ENCODE measurements at places on chromosomes 7 and 10.

- DNase-seq: no peak
Observed at GRCh38 chr7:17369691-17370426, 71.4 kb downstream of the AHR start.

DNA sequence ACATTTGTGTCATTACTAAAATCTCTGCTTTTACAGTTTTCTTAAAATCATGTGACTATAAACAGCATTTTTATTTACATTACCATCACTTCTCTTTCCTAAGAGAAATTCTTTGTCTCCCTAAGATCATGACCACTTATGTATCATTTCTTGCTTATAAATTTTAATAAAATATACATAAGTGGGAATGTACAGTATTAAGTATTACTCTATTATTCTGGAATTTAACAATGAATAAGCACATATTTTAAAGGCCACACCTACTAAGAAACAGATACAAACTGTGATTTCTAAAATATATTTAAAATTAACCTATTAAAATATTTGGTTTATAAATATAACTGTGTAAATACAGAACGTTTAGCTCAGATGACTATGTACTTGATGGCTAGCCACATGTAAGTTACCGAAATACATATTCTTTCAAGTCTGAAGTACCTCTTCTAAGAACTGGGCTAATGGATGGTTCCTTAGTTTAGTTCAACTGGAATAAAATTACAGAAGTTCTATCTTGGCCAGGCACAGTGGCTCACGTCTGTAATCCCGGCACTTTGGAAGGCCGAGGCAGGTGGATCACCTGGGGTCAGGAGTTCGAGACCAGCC is 33.3 kb upstream of the PTPRN2 start:
- no peak for DNase-seq

DNA sequence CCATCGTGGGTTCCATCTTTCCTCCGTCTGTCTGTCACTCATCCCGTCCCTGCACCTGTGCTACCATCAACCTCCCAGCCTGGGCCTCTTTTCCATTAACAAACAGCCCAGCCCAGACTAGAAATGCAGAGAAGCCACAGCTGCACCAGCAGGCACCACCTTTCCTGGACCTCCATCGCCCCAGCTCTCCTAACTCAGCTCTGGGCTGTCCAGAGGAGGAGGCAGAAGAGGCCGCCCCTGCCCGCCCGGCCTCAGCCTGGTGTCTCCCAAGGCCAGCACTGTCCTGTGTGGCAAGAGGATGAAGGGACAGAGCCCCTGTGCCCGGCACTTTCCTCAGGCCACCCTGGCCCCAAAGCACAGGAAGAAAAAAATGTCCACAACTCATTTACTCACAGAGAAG is 225.6 kb downstream of the PTPRN2 start:
- no peak for DNase-seq

- DNase-seq: no peak
Observed at GRCh38 chr10:25639646-25640045, 294.4 kb upstream of the MYO3A start.

DNA sequence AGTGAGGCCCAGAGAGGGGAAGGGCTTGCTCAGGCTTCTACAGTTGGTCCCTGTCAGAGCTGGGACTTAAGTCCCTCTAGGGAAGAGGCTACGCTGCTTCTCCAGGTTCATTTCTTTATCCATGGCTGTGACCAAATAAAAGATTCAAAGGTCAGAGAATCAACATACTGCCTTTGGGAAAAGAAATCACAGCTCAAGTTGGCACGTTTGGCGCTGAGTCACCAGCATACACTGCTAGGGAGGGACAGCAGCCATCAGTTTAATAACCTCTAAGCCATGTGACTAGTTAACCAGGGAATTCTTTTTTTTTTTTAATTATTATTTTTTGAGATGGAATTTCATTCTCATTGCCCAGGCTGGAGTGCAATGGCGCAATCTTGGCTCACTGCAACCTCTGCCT is 28.4 kb upstream of the CRHR2 start:
- DNase-seq: no peak

DNA sequence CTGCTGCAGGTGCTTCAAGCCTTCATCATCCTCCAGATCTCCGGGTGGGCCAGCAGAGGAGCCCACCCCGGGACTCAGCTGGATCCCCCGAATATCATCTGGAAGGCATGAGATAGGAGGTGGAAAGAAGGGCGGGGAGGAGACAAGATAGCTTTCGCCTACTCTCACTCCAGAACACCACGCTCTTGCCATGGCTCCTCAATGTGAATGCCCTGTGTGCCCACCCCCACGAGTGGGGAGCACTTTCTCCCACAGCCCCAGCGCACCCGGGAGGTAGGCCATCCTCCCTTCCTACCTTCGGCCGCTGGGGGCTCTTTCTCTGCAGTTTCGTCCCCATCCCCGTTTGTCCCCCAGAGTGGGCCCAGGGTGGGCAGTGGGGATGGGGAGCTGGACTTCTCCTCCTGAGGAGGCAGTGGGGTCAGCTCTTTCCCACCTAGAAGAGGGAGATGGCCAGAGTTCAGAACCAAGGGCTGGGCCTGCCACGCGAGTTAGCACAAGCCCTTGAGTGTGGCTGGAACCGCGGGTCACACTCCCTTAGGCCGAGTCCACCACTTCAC is 8.9 kb downstream of the GIGYF1 start:
- no peak for DNase-seq

- no peak for DNase-seq
Observed at GRCh38 chr10:43971981-43972380, 323.3 kb upstream of the ZNF32 start.

GRCh38 chr10:87739703-87740102 is 78.3 kb downstream of the ATAD1 start:
- DNase-seq: no peak

DNA sequence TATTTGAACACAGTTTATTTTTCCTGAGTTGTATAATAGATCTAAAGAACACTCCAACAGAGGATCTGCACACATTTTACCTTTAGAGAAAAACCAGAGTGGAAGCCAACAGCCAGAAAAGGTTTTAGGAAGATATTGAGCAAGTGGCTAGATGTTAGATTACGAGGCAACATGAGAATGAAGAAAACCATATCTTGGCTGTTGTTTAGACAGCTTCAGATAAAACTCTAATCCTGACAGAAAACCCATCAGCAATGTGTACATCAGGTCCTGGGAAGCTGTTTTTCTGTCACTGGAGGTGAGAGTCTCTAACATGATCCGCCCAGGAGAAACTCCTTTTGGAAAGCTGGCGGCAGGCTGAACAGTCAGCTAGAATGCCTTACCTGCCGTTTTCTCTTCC is 159.5 kb downstream of the SPAG6 start:
- DNase-seq: no peak

- DNase-seq: no peak
Observed at GRCh38 chr10:2334575-2334974, 597.2 kb upstream of the ADARB2 start.

DNA sequence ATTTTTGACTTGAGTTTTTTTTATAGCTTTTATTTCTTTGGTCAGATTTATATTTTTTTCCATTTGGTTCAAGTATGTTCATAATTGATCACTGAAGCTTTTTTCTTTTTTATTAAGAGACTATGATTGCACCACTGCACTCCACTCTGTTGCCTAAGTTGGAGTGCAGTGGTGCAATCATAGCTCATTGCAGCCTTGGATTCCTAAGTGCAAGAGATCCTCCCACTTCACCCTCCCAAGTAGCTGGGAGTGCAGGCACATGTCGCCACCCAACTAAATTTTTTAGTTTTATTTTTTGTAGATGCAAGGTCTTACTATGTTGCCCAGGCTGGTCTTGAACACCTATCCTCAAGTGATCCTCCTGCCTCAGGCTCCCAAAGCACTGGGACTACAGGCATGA is 97.7 kb upstream of the KIF5B start:
- DNase-seq: no peak

- DNase-seq: no peak
Observed at GRCh38 chr7:106344211-106344610, 59.4 kb upstream of the NAMPT start.

DNA sequence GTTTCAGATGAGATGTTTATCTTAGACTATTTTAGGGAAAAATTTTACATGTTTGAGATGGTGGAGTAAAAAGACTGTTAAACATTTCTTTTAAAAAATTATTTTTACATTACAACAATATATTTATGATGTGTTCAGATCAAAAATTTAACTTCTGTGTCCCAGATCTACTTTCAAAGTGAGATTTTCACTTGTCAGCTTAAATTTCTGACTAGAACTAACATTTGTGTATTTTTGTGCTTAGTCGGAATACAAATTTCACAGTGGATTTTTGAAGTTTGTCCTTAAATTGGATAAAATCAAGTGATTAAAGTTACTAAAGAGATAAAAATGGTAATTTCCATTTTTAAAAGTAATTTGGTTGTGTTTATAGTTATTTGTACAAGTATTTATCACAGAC is 24.9 kb downstream of the TMEM106B start:
- no peak for DNase-seq

- DNase-seq: no peak
Observed at GRCh38 chr7:131164025-131164925, 163.4 kb upstream of the MKLN1 start.

- no peak for DNase-seq
Observed at GRCh38 chr7:14767716-14768425, 134.7 kb downstream of the DGKB start.

- DNase-seq: no peak
Observed at GRCh38 chr10:14385596-14386593, 55.2 kb upstream of the FRMD4A start.

DNA sequence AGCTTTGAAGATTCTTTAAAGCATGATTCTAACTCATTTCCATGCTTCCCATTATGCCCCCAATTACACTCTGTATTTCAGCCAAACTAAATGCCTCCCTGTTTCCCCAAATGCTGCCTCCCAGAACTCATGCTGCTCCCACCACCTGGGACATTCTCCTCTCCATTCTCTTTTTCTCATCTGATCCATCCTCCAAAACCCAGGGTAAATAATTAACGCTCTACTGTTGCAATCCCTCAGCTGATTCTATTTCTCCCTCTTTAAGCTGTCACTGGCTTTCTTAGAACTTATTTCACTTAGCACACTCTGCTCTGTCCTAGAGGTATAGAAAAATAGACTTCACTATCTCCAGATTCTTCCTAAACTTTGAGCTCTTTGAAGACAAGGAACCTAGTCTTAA is 104.7 kb downstream of the ICA1 start:
- no peak for DNase-seq

- no peak for DNase-seq
Observed at GRCh38 chr7:108101759-108102158, 28.4 kb downstream of the LAMB4 start.

GRCh38 chr7:101595766-101596537 is 33.1 kb downstream of the MYL10 start:
- no peak for DNase-seq

GRCh38 chr10:125164421-125164820 is 4.1 kb upstream of the CTBP2 start:
- no peak for DNase-seq

- DNase-seq: no peak
Observed at GRCh38 chr10:43205681-43206390, 61.0 kb downstream of the RASGEF1A start.

GRCh38 chr7:12594122-12594897 is 23.8 kb downstream of the SCIN start:
- no peak for DNase-seq

DNA sequence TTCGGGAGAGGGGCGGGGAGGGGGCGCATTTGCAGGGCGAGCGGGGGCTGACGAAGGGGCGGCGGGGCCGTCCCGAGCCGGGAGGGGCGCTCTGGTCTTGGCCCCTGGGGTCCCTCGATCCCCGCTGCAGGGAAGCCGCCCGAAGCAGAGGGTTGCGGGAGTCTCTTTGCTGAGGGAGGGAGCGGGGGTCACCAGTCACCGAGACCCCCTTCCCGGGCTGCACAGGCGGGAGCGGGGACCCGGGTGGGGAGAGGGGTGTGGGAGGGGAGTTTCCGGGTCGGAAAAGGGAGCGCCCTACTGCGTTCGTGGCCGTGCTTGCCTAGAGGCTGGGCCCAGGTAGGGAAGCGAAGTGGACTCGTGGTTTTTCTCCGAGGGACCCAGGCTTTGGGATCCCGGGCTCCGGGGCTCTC is 422 bp downstream of the AP1S1 start:
- no peak for DNase-seq

- DNase-seq: no peak
Observed at GRCh38 chr7:12929476-12930140, 242.2 kb downstream of the ARL4A start.

DNA sequence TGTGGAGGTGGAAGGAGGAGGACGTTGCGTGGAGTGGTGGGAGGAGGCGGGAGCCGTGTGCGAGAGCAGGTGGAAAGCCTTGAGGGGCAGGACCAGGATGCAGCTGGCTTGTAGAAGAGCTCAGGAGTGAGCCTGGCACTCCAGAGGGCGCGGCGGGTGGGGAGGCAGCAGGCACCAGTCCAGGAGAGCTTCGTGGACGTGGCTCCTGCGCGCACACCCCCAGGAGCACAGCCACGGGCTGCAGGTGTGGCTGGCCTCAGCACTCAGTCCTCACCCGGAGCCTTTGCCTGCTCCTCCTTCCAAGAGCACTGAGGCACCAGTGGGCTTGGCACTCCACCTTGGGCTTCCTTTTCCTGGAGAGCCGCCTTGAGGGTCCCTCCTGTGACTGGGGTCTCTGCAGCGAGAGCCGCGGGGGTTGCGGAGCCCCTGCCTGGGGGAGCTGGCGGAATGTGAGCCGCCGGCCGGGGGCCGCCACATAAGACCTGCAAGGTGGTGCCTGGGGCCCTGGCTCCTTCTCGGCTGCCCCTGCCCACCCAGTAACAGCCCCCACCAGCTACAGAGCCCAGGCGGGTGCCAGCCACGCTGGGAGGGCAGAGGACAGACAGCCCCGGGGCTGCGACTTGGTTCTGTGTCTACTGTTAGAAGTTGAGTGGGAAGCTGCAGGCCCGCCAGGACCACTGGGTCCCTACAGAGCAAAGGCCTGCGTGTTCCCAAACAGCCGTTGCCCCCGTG is 11.1 kb downstream of the MAFK start:
- no peak for DNase-seq

DNA sequence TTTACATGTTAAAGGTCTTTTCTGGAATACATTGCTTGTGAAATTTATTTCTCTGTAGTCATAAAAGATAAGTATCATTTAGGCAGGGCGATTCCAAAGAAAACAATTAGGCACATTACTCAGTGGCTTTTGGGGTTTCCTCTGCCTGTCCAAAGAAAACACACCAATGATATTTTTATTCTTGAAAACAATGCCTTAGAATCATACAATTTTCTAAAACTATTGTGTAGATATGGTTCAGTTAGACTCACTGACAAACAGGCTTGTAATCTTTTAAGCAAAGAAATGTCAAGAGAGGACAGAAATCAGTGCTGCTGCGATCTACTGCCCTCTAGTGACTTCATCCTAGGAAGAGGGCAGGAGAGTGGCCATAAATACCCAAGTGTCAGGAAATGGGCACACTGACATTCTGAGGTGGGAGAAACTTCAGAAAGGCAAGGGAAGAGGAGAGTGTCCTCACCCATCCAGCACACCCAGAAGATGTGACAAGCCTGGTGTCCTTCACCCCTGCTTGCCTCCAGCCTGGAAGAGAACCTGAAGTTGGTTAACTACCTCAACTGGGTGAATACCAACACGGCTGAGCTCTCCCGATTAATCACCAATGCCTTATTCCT is 120.5 kb downstream of the GALNT11 start:
- DNase-seq: peak; percentile 1

GRCh38 chr10:96699613-96700012 is 20.7 kb downstream of the PIK3AP1 start:
- no peak for DNase-seq

Measured in NCI-H2081 treated with DMSO at 0.1 percent for 48 hours (cell line).